NCI-H1105 treated with DMSO at 0.1 percent for 48 hours (cell line): ENCODE measurements at places on chromosomes 1 and 21.

DNA sequence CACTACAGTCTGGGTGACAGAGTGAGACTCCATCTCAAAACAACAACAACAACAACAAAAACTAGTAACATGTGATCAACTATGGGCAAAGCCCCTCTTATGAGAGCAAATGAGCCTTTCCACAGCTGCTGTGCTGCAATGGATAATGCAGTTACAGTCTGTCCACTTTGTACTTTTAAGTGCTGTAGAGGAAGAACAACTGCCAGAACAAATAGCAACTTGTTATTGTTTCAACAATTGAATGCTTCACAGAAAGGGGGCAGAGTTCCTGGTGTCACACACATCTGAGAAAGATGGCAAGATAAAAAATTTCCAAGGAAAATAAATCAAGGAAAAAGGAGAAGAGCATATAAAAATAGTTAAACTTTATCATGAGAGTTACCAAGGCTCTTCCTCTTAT, 243.6 kb upstream of the DMRTA2 start:
- peak; percentile 9 for DNase-seq

DNA sequence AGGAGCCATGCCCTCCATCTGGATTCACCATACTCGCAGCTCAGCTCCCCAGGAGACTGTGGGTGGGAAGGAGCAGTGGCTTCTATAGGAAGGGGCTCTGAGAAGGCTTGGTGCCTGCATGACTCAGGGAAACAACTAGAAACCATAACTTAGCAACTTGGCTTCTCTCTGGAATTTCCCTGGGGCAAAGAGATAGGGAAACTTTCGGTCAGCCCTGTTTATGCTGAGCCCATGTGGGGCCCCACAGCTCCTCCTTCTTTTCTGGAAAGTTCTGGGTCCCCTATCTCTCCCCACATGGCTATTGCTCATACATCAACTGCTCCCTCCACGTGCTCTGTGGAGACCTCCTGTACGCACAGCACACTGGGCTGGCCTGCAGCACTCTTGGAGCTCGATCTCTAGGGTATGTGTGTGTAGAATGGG, 39.3 kb downstream of the PLEKHA6 start:
- DNase-seq = no peak

GRCh38 chr1:214423045-214423444, 128.4 kb downstream of the PTPN14 start:
- DNase-seq = no peak

- peak; percentile 24 for DNase-seq
Observed at GRCh38 chr1:203440771-203441170, 34.8 kb upstream of the PRELP start.

GRCh38 chr21:41373763-41374162, 11.9 kb downstream of the MX2 start:
- DNase-seq = no peak

DNA sequence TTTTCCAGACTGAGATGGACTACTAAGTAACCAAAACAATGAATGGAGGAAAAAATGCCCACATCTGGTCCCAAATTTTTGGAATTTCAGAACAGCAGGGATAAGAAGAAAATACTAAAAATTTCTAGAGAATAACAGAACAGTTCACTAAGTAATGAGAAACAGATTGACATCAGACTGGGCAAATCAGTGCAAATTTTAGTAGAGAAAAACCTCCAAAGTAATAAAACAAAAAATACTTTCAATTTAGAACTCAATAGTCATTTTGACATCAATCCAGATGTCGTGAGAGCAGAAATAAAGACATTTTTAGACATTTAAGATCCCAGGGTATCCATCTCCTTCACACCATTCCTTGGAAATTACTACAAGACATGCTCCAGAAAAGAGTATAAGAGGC, 39.3 kb downstream of the CRP start:
- DNase-seq = no peak

GRCh38 chr1:81126989-81127581, 673.6 kb upstream of the ADGRL2 start:
- DNase-seq = peak; percentile 94

- no peak for DNase-seq
Observed at GRCh38 chr1:203663821-203664220, 37.2 kb downstream of the ATP2B4 start.
